ENCODE measurements at places on chromosomes 2 and 18.

DNA sequence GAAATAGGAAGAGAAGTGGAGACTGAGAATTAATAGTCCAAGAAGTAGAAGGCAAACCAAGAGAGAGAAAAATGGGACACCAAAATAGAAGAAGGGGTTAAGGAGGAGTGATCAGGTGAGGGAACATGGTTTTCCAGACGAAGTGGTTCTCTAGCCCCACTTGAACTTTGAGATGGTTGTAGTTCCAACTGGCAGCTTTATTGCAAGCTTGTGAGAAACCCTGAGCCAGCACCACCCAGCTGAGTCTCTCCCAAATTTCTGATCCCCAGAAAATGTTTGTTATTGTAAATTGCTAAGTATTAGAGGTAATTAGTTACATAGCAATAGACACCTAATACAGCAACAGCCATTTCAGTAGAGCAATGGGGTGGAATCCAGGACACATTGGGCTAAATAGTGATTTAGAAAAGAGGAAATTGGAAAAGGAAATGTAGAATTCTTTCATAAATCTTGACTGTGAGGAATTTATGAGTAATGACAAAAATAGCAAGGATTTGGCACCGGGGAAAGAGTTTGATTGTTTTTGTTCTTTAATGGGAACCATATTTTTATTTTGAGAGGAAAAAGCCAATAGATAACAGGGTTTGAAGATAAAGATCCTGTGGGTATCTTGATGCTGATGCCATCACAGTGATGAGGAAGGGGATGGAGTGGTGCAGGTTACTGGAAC lies 62.1 kb upstream of the XDH start:
- DNase-seq, result no peak

DNA sequence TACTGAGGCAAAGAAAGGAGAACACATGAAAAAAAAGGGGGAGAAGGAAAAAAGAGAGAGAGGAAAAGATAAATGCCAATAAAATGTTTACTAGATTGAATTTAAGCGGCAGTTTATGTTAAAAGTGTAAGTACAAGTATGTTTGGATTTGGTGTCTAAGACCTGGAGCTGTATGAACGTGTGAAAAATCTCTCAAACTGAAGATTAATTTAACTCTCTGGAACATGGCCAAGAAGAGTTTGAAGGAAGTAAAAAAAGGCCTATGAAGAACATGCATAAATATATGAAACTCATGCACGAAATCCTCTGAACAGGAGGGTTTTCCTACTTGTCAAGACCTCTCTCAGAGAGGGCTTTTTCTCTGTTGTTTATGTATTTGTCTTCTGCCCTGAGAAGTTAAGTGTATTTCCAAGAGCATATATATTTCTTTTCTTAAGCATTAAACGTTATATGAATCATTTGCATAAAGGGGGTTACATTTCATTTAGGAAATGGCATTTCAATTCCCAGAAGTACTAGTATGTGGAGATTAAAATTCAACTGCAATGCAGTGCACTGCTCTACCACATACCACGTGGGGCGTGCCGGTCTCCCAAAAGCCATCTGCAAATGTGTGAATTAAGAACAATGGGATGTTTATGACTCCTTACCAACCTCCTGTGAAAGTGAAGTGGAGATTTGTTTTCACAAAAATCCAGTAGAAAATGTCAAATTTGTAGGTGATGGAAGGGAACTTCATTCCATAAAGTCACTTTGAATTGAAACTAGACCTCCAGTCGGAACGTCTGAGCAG lies 281.1 kb upstream of the TRIB2 start:
- no peak for DNase-seq

DNA sequence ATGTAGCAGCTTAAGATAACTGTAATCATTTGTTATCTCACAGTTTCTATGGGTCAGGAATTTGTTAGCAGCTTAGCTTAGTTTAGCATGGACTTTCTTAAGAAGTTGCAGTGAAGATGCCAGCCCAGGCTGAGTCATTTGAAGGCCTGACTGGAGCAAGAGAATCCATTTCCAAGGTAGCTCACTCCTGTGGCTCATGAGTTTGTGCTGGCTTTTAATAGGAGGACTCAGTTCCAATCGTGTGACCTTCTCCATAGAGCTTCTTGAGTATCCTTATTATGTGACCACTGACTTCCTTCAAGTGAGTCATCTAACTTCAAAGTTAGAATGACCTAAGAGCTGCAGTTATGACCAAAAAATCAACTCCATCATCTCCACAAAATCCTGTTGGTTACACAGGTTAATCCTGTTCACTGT lies 1.4 kb downstream of the GPATCH11 start:
- no peak for DNase-seq

DNA sequence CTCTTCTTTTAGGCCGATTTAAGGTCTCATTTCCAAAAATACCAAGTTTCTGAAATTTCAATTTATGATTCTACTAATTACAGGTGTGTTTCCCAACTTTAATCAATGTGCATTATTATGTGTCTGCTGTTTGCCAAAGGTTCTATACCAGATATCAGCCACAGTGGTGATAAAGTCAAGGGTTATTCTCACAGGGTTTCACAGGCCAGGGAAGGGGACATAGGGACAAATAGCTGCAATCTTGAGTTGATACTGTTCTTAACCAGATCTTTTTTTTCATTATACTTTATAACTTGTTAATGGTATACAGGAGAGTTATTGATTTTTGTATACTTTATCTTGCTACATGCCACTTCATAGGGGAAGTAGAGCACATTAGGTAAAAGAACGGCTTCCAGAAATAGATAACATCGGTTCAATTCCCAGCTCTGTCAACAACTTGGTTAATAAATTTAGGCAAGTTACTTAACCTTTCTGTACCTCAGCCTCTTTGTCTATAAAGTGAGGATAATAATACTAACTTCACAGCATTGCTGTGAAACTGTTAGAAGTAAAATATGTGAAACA lies 28.9 kb downstream of the RBM44 start:
- no peak for DNase-seq

DNA sequence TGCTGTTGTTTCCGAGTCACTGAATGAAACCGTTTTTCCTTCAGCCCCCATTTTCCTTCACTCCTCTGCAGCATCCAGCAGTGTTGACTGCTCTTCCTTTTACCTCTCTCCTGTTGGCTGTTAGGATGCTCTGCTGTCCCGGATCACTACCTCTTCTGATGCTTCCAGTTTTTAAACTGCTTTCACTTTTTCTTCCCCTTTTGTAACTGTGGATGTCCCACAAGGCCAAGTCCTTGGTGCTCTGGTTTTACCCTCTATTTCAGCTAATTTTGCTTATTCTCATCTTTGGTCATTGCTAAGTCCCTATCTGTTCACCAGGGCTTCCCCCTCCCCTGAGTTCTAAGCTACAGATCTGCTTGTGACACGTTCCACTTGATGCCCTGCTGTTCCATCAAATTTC lies 39.4 kb upstream of the MAP4K3 start:
- DNase-seq, result no peak

DNA sequence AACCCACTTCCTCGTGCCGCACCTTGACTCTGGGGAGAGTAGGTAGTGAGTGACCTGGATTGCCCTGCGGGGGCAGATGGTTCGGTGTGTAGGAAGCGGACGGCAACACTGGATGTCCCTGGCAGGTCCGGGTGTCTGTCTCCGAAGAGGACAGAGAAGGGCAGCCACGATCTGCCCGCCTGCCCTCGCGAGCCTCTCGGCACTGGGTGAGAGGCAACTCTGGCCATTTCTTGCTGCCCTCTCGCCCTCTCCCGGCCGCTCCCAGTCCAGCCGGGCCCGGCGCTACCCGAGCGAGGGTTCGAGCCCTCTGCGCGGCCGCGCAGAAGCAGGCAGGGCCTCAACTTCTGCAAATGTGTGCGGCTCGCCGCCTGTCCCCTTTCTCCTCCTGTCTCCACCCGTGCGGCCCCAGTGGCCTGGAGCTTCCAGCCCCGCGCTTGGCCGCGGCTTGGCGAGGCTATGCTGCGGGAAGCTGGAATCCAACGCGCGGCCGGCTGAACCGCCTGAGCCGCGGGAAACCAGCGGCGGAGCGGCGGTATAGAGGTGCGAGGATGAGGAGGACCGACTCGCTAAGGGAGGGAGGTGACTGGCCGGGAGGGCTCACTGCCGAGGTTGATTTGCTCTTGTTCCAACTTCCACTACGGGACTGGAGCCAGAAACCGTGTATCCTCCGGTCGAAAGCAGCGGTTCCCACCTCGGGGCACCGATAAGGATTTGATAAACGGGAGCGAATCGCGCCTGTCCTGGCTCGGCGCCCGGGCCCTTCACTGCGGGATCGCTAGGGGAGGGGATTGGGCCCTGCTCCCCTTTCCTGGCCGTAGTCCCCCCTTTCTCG lies 1.5 kb downstream of the EPAS1 start:
- DNase-seq, result peak; percentile 75

DNA sequence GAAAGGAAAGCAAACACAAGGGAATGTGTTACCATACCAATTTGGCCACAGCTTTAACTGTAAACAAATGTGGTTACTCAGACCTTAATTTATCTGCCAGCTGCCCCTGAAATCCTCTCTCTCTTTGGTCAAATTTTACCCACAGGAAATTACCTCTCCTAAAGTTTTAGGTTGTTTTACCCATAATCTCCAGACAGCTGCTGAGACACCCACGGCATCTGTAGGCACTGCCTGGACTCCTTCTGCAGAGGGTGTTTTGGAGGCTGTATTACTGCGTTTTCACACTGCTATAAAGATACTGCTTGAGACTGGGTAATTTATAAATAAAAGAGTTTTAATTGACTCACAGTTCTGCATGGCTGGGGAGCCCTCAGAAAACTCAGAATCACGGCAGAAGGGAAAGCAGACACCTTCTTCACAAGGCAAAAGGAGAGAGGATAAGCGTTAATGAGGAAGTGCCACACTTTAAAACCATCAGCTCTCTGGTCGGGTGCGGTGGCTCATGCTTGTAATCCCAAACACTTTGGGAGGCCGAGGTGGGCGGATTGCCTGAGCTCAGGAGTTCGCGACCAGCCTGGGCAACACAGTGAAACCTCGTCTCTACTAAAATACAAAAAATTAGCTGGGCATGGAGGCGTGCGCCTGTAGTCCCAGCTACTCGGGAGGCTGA lies 677.5 kb upstream of the FSHR start:
- DNase-seq, result no peak

GRCh38 chr2:71064754-71065621 lies 3.5 kb upstream of the NAGK start:
- DNase-seq, result no peak

DNA sequence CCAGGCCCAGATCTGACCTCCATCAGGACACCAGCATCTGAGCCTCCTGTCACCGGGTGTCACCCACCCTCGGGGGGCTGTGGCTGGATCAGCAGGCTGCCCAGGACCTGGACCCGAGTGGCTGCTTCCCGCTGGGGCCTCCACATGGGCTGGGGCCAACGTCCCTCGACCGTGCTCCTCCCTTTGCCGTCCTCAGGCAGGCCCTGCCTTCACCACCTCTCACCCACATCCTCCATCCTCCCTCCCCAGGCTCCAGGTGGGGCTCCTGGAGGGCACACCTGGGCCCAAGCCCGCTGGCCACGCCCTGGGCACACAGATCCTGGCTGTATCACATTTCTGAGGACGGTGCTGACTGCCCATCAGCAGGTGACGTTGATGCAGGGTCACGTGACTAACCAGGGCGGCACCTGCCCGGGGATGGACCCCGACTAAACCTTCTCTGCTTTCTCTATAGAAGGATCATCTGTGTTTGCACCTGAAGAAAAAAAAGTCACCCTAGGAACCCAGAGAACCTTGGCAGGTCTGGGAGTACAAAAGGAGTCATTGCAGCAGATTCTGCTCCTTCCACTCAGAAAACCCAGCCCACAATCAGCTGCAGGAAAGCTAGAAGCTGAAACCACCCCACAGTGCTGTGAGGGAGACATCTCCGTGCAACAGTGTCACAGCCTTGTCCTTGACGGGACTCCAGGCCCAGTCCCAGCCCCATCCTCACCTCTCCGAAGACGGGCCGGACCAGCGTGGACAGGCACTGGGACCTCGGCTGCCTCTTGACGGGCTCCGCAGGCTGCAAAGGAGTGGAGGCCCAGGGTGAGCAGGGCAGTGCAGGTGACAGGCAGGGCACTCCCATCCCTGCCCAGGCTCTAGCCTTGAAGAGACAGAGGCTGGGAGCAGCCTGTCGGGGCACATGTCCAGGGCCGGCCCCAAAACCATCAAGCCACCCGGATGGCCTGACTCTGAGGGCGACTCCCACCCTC lies 11.2 kb downstream of the STK25 start:
- peak; percentile 62 for DNase-seq

DNA sequence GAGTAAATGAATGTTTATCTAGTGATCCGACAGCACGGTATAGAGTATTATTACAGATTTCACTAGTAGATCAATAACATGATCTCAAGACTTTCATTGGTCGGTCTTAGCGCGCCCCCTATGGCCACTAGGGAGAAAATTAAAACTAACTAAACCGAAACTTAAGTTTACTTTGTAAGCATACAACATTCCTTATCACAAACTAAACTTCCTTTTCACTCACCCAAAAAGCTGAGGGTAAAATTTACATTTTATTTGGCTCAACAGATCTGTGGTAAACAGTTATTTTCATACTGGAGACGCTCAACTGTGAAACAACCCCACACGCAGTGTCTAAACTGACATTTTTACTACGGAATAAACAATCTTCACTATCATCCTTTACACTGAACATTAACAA lies 215.6 kb upstream of the MAP2 start:
- peak; percentile 42 for DNase-seq

GRCh38 chr18:72470391-72470790 lies 73.8 kb downstream of the CBLN2 start:
- no peak for DNase-seq

GRCh38 chr18:64099244-64099643 lies 49.6 kb downstream of the LINC00305 start:
- no peak for DNase-seq

GRCh38 chr2:205800224-205800623 lies 117.9 kb downstream of the NRP2 start:
- peak; percentile 32 for DNase-seq

DNA sequence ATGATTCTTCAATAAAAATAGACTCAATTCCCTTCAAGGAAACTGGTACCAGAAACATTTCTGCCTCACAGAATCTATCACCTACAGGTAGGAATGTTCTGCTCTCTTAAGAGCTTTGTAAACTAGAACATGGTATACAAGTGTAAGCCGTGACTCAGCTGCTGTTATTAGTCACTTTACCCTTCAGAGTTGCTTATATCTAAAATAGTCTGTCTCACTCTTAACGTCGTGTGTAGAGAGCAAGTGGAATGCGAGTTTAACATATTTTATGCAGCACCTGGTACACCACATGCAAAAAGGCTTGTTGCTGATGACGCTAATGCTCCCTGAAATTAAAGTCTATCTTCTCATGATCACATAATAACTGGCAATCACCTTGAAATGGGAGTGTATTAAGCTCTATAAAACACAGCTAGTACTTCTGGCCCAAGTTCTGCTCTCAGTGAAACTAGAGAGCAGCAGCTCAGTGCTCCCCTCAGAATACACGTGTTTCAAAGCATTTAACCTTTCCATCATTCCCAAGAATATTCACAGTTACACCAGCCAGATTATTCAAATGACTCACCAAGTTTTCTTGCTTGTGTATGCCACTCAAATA lies 420.0 kb downstream of the ZEB2 start:
- DNase-seq, result peak; percentile 16
